EL (cell line): ENCODE measurements at places on chromosomes 12 and 14.
A peak's percentile ranks its signal among the peaks of the same experiment; 100 is the strongest.

DNA sequence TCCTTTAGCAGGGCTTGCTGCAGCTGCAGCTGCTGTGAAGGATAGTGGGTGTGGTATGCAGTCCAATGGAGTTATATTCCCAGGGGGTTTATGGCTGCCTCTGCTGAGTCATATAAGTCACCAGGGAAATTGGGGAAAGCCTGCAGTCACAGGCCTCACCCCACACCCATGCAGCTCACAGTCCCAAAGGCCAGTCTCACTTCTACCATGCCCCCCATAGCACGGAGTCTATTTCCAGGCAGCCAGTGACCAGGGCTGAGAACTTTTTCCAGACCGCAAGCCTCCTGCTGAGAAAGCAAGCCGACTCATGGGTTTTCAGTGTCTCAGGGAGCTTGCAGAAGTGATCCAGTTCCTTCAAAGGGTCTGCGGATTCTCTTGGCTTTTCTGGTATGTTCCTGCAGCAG is 322.4 kb upstream of the CLEC14A start:
- peak; percentile 50 for DNase-seq

DNA sequence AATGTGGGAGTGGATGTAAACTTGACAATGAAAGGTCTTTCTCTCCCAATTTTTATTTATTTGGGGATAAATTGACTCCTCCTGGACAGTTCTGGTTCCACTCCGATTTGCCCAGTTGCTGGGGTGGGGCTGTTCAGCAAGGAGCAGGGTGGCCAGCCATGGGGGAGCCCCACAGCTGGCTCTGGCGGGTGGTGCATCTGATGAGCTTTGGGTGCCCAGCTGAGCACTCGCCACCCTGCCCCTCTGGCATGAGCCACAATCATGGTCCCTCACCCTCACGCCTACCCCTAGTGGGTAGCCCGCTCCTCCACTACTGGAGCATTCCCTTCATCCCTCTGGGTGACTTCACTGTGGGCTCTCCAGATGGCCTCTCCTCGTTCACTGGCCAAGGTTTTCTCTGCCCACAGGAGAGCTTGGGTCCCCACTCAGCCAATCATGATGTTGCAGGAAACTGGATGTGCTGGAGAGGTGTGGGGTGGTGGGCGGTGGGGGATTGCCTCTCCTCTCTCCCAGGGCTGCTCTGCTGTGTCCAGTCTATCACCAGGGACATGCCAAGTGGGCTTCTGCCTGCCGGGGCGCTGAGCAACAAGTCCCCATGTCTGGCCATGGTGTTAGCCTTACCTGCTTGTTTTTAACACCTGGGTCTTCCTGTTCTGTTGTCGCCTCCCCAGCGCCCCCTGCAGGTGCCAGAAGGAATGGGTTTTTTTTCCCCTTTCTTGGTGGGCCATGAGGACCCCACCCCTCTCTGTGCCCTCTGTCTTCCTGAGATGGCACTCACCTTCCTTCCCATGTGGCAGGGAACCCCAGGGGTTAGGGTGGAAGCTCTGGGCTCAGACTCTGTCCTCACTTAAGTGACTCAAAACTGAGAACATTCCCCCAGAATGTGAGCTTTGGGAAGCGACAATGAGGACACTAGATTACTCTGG is 3.4 kb downstream of the CYP46A1 start:
- no peak for DNase-seq

DNA sequence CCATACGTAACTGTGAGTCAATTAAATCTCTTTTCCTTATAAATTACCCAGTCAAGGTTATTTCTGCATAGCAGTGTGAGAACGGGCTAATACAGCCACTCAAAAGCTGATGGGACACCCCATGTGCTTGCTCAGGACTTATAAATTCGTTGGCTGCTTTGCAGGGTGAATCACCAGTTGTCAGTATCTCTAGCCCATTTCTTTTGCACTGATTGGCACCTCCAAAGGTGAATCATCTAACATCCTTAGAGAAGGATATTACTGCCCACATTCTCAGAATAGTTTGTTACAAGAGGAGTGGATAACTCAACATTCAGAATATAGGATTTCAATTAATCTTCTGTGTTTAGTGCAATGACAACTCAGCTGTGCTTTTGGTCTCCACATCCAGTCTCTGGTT is 601.5 kb downstream of the KCNH5 start:
- peak; percentile 96 for DNase-seq

GRCh38 chr12:106220536-106220935 is 27.3 kb downstream of the CKAP4 start:
- DNase-seq, result no peak

- peak; percentile 50 for DNase-seq
Observed at GRCh38 chr12:121391619-121392324, 8.1 kb upstream of the RNF34 start.

GRCh38 chr14:34258318-34258717 is 203.7 kb downstream of the SPTSSA start:
- DNase-seq, result no peak

DNA sequence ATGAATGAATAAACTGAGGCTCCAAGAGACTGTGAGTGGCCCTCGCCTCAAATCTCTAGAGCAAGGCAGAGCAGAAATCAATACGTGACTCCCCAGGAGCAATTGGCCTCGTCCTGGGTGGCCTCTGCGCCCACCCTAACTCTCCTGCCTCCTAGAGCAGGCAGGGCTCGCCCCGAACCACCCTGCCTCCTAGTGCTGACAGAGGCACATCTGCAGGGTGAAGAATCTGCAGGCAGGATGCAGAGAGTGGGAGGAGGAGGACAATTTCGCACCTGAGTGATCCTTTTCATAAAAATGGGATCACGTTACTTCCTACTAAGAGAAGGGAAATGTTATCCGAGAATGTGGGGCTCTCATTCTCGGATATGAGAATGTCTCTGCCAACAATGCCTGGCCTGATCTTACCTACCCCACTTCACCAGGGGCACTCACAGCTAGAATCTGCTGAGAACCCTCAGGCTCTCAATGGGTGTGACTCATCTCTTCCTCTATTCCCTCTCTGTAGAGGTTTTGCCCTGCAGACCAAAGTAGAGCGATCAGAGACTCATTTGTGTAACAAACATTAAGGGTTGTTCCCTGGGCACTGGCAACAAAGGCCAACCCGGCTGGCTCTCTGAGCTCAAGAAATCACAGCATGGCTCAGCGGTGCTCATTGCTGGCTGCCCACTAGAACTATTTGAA is 61.7 kb upstream of the BCL2L14 start:
- peak; percentile 73 for DNase-seq

GRCh38 chr12:77486872-77487271 is 343.8 kb upstream of the NAV3 start:
- DNase-seq, result no peak

DNA sequence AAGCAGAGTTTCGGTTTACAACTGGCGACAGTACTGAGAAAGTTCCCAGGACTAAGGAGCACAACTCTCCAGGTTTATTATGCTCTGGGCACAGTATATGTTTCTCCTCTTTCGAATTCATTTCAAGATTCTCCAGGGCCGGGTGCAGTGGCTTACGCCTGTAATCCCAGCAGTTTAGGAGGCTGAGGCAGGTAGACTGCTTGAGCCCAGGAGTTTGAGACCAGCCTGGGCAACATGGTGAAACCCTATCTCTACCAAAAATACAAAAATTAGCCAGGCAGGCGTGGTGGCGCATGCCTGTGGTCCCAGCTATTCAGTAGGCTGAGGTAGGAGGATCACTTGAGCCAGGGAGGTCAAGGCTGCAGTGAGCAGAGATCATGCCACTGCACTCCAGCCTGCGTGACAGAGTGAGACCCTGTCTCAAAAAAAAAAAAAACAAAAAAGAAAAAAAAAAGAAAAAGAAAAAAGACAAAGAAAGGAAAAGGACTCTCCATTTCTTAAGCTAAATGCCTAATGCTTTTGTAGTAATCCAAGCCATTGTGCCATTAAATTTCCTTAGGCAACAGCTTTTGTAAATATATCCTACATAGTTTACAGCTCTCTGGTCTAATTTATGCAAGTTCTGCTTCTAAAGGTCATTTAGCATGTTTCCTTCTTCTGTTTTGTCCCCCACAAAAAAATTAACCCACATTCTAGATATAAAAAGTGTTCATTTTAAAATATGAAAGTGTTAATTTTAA is 34.8 kb downstream of the ATL1 start:
- no peak for DNase-seq

GRCh38 chr12:121461048-121461447 is 61.1 kb downstream of the RNF34 start:
- no peak for DNase-seq

GRCh38 chr14:96808619-96809406 is 11.6 kb downstream of the VRK1 start:
- DNase-seq, result no peak

GRCh38 chr14:61567838-61568571 is 127.3 kb upstream of the HIF1A start:
- DNase-seq, result no peak

GRCh38 chr12:50081096-50081808 is 3.9 kb upstream of the SMARCD1 start:
- no peak for DNase-seq

DNA sequence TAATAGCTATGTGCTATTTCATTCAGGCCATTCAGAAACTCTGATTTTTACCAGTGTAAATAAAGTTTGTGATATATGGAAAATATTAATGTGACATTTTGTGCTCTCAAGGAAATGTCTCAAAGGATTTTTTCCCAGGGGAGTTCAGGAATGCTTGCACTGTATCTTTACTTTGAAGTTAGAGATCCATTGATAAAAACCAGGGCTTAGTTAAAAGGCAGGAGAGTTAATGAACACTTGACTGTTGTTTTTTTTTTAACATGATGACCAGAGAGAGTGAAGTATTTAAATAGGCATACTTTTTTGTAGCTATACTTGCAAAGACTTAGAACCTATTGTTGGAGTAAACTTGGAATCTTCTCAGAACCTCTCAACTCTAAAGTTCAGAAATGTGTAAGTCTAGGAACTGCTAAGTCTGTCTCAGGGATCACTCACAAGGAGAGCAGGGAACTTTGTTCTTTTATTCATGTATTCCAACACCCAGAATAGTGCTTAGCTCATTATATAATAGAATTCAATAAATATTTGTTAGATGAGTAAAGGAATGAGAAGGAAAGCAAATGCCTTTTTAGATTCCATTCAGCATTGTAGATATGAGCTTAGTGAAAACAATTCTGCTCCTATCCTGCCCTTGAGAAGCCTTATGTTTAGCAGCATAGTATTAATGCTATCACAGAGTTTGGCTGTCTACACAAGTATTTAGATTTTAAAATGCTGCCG is 117.5 kb downstream of the DAAM1 start:
- DNase-seq, result peak; percentile 29

GRCh38 chr14:41761204-41761603 is 154.5 kb downstream of the LRFN5 start:
- no peak for DNase-seq

GRCh38 chr14:31678421-31679249 is 117.4 kb downstream of the NUBPL start:
- DNase-seq, result no peak

DNA sequence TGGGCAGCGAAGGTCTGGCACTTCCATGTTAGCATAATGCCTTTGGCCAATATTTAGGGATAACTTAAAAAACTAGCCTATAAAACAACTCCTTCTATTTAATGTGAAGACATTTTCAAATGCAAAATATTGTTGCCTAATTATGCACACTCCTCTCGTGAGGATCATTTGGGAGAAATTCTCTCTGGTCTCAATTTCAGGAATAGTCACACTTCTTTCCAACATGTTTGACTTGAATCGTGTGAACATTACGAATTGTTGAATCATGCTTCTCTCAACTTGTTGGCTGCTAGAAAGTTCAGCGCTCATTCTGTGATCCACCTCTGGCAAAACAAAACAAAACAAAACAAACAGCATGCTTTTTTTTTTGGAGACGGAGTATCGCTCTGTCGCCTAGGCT is 313.2 kb downstream of the SEC23A start:
- DNase-seq, result no peak

DNA sequence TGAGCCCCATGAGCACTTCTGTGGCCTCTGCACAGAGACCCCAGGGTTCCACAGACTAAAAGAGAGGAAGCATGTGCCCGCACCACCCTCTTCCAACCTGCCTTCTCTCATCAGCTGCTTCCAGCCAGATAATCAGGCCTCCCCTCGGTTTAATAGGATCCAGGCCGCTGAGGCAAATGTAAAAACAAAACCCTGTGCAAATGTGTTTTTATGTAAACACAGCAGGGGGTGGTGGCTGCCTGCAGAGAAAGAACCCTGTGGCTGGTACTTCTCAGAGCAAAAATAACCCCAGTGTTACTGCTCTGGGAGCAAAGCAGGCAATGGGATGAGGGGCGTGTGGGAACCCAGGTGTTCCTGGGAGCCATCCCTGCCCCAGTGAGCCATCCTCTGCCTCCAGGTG is 46.2 kb downstream of the WSCD2 start:
- DNase-seq, result no peak
